ENCODE measurements at places on chromosomes 3 and 15. TPM values are rescaled to one million over a fixed set of nuclear protein-coding genes. Genes with fewer than 3 reads are reported as not detected.

The PARP15 gene
- total RNA-seq: 13.2 TPM

The EID1 gene
- total RNA-seq: 183 TPM

The DNAJC19 gene
- total RNA-seq: 60.8 TPM

The GPR149 gene
- total RNA-seq: not detected

- DNase-seq: no peak
Observed at GRCh38 chr3:181610973-181611265, 100.8 kb upstream of the SOX2 start.

GRCh38 chr3:183193762-183194689 is 31.5 kb upstream of the LAMP3 start:
- no peak for DNase-seq

DNA sequence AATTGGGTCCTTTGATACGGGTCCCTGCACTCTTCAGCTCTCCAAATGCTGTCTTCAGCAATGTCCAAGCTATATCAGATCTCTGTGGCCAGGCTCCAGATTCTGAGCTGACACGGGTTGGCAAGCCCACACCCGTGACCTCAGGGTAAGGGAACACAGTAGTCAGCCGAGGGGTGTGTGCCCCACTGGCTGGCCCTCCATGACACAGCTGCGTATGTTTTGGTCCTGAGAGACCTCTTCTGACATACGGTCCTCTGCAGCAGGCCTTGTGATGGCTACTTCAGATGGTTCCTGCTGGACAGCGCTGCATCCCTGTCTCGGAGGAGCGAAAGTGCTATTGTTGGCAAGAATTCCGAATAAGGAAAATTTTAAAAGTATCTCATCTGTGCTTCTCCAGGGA is 85.2 kb upstream of the ADAMTS17 start:
- no peak for DNase-seq

DNA sequence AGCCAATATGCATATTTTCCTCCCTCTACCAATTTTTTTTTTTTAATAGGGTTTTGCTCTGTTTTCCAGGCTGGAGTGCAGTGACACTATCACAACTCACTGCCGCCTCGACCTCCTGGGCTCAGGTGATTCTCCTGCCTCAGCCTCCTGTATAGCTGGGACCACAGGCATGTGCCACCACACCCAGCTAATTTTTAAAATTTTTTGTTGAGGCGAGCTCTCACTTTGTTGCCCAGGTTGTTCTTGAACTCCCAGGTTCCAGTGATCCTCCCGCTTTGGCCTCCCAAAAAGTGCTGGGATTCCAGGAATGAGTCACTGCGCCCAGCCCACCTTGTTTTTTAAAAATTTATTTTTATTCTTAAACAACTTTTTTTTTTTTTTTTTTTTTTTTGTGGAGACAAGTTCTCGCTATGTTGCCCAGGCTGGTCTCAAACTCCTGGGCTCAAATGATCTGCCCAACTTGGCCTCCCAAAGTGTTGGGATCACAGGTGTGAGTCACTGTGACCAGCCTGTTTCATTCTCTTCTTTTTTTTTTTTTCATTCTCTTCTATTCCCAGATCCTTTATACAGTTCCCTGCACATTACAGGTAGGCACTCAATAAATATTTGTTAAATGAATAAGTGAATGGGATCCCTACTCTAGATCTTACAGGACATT is 40.5 kb upstream of the PIK3CB start:
- DNase-seq: no peak

GRCh38 chr15:51888593-51889195 is 59.2 kb downstream of the TMOD3 start:
- no peak for DNase-seq

GRCh38 chr3:29880809-29881208 is 599.9 kb downstream of the RBMS3 start:
- DNase-seq: no peak

- DNase-seq: no peak
Observed at GRCh38 chr3:175664911-175665310, 805.8 kb downstream of the NAALADL2 start.

DNA sequence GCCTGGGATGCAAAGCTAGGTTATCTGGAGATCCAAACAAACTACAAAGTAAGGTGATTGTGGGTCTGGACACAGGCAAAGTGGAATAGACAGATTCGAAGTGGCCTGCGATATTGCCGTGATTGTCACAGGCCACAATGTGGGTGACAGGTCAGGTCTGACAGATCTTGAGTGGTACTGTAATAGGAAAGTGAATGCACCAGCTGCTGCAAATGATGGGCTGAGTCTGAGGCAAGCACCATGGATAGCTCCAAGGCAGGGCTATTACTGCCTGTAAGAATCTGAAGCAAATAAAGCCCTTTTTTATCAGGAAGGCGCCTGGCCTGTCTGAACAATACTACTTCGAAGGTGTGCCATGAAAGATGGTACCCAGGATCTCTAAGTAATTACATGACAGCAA is 10.0 kb downstream of the ARMC8 start:
- DNase-seq: no peak

All from activated T-helper 1 cell treated with anti-CD3 and anti-CD28 coated beads, Interleukin-12 subunit alpha, Interleukin-12 subunit beta, Interleukin-2, Interleukin-4 antibody, amounts not matched to agents 30 ng/mL and 10 ng/mL and 1 ng/mL, durations not matched to agents 14 hours and 24 hours and 36 hours (primary cell).